ENCODE measurements at places on chromosomes 4 and X.

- DNase-seq: no peak
Observed at GRCh38 chrX:102745857-102746584, 25.5 kb downstream of the GPRASP3 start.

GRCh38 chr4:148216866-148217814 lies 225.1 kb downstream of the NR3C2 start:
- no peak for DNase-seq

DNA sequence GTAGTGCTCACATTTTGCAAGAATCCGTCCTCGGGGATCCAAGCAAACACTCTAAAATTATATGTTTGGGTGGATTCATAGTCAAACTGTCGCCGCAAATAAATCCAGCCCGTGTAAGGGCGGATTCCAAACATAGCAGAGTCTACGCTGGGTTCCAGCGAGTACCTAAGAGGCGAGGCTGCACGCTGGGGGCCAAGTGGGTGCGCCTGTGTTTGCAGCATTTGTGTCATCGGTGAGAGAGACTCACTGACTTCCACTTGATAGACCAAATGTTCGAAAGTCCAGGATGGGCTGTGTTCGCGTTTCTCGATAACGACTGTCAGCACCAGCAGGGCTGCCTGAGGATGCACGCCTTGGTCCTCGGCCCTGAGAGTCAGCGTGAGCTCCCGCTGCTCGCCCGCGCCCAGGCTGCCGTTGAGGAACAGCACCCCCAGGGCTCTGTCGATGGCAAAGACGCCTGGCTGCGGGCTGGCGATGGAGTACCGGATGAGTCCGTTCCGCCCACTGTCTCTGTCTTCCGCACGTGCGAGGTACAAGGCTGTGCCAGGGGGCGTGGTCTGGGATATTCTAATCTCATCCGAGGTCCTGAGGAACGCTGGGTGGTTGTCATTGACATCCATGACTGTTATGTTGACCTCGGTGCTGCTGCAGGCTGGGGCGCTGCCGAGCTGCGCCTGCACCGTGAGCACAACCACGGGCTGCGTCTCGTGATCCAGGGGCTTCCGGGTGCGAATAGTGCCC lies 158.7 kb downstream of the DCHS2 start:
- DNase-seq: no peak

DNA sequence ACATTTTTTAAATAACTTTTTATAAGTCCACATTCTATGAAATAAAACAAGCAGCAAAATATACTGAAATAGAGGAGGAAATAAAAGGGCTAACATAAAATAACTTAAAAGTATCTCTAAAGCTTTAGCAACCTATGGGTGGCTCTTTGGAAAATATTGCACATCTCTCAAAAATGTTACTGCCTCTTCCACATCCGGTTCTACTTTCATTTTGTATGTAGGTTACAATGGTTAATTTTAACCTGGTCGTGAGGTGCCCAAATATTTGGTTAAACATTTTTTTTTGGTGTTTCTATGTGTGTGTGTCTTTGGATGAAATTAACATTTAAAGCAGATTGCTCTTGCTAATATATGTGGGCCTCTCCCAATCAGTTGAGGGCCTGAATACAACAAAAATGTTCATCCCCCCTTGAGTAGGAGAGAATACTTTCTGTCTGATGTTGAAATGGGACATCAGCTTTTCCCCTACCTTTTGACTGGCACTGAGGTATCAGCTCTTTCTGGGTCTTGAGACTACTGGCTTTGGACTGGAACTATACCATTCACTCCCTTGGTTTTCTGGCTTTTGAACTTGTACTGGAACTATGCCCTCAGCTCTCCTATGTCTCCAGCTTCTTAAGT lies 353.0 kb downstream of the ADAM29 start:
- DNase-seq: no peak

DNA sequence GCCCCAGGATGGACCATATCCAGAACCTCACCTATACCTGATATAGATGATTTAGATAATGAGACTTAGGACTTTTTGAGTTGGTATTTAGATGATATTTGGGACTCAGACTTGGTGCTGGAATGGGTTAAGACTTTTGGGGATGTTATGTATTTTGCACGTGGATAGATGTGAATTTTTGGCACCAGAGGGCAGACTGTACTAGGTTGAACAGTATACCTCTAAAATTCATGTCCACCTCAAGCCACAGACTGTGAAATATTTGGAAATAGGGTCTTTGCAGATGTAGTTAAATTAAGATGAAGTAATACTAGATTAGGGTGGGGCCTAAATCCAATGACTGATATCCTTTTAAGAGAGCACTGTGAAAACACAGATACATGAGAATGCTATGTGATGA lies 15.6 kb downstream of the RBM41 start:
- no peak for DNase-seq

DNA sequence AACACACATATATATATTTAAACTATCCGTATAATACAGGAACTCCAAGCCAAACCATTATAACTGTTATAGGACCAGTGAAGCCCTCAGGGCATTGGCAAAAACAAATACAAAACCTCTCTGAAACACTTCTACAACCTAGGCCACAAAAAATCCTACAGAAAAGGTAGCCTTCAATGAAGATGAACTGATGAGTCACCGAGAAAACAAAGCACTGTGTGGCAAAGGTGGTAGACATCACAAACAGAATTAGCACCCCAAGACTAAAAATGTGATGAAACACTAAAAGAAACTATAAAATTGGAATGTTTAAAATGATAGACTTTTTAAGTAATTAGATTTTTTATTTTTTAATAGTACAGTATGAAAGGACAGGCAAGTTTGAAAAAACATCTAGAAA lies 5.5 kb upstream of the HSPA4L start:
- no peak for DNase-seq

- DNase-seq: no peak
Observed at GRCh38 chrX:111040377-111041017, 55.5 kb upstream of the PAK3 start.

- DNase-seq: no peak
Observed at GRCh38 chr4:82638479-82638878, 76.7 kb upstream of the TMEM150C start.

- DNase-seq: no peak
Observed at GRCh38 chr4:1300466-1301455, 11.1 kb downstream of the MAEA start.

DNA sequence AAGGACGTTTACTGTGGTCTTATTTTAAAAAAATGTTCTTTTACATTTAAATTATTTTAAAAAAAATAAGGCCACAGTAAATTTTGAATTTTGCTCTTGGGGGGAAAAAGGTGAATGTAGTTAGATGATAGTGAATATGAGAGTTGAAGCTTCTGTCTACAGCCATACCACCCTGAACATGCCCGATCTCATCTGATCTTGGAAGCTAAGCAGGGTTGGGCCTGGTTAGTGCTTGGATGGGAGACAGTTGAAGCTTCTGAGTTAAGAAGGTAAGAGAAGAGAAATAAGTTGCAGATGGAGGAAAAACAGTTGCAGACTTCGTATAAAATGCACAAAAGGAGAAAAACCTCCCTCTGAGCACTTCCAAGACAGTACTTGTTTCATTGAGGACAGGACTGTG lies 115.6 kb upstream of the NR3C2 start:
- no peak for DNase-seq

DNA sequence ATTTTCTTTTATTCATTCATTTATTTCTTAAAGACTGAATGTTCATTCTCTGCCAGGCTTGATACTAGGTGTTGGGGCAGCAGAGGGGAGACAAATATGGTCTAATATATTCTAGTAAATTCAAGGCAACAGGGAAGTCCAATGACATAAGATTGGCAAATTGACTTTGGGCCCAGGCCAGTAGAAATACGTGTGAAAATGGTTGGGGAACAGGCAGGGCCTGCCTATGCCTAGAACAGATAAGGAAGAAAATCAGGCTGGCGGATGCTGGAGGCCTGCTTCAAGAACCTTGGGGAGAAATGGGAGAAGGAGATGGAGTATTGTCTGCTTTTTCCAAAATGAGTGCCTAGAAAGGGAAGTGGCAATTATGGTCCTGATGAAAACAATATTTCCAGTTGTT lies 108.6 kb downstream of the RTL5 start:
- no peak for DNase-seq

GRCh38 chrX:13748486-13748885 lies 13.9 kb downstream of the OFD1 start:
- no peak for DNase-seq

DNA sequence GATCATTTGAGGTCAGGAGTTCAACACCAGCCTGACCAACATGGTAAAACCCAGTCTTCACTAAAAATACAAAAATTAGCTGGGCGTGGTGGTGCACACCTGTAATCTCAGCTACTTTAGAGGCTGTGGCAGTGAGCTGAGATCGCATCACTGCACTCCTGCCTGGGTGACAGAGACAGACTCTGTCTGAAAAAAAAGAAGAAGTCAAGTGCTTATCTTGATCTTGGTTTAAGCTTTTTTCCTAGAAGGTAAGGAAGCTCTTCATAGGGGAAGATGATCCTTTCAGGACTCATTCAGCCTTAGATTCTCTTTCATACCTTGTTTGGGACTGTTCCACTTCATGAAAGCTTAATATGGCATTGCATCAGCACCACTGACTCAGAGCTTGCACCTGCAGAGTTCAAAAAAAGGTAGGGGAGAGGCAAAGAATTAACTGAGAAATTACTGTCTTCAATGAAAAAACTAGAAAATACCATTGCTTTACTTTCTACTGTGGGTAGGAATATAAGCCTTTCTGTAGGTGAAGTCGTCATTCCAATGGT lies 70.8 kb upstream of the EPGN start:
- no peak for DNase-seq

DNA sequence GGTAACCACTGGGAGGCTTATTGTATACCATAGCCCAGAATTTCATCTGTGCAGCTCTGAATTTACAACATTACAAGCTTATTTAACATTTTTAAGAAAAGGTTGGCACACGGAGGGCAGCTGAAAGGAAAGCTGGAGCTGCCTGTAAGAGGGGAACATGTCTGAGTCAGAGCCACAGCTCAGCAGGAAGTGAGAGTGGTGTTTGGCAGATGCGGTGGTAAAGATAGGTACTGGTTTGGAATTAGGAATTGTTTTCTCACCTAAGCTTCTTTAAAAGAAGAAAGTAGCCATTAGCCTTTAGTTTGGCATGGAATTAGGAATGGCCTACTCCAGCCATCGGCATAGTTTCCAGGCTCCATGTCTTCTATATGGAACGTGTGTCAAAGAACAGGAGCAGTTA lies 172.5 kb upstream of the ANXA3 start:
- no peak for DNase-seq

GRCh38 chr4:131551306-131551705 lies 1597.8 kb upstream of the PCDH10 start:
- no peak for DNase-seq

DNA sequence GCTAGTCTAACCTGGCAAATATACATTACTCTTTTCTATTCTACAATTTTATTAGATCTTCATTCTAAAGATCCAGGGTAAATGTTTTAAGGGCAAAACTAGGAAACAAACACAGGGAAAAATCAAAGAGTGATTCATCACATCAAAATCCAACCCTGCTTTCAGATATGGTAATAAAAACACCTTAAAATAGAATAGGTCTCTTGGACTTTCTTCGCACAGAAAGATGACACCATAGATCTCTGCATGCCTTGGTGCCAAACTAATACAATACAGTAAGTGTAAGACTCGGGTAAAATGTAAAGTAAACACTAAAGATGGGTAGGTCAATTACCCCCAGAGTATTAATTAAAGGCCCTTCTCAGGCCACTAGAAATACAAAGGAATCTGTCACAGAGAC lies 34.2 kb downstream of the LDB2 start:
- no peak for DNase-seq

GRCh38 chr4:183636503-183636902 lies 22.5 kb downstream of the RWDD4 start:
- no peak for DNase-seq

DNA sequence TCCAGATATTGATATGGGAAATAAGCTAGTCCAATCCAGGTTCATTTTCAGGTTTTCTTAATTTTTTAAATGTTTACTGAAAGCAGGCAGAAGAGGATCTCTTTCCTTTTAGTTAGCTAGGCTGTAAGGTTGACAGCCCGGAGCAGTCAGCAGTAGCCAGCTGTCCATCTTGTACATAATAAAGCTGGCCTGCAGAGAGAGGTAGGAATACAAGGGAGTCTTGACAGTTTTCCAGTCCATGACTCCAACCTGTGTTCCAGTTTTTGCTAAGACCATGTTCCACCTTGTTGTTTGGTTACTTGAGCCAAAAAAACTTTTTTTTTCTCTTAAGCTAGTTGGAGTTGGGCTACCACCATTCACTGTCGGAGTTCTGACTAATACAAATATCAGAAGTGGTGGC lies 402.7 kb upstream of the TEX13C start:
- no peak for DNase-seq

DNA sequence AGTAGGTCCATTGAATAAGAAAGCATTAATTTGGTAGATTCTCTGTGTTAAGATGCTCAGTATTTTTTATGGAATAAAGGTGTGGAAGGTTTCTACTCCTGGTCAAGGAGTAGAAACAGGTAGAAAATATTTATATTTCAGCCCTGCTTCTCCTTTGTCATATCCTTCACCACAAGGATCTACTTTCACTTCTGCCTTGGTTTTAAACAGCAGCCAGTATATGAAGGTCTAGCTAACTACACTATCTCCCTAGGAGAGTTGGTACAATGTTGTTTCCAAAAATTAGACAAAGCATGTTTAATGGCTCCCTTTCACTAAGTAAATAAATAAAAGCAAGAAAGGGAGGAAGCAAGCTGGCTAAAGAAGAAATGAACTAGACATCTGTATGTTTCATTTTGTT lies 44.6 kb upstream of the GYPA start:
- no peak for DNase-seq

- no peak for DNase-seq
Observed at GRCh38 chrX:137479386-137479785, 86.5 kb upstream of the ZIC3 start.

- DNase-seq: no peak
Observed at GRCh38 chrX:76183289-76184049, 10.6 kb downstream of the PBDC1 start.

DNA sequence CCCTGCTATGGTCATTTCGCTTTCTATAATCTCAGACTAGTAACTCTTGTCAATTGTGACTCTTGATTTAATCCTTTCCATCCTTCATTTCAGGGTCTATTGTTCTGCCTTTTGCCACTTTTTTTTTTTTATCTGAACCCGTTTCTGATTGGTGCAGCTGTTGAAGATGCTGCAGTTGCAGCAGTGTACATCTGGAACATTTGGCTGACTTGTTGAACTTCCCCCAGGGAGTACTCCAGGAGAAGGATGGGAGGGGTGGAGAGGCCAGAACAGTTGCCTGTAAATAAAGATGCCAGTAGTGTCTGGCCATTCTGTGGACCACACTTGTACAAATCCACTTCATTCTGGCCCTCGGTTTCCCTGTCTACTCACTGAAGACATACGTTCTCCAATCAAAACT lies 1.0 kb upstream of the EDA start:
- DNase-seq: no peak
